ENCODE measurements at places on chromosomes 7 and 10. TPM values are rescaled to one million over a fixed set of nuclear protein-coding genes. Genes with fewer than 3 reads are reported as not detected.

Gene SLC18A3
- not detected for total RNA-seq

DNA sequence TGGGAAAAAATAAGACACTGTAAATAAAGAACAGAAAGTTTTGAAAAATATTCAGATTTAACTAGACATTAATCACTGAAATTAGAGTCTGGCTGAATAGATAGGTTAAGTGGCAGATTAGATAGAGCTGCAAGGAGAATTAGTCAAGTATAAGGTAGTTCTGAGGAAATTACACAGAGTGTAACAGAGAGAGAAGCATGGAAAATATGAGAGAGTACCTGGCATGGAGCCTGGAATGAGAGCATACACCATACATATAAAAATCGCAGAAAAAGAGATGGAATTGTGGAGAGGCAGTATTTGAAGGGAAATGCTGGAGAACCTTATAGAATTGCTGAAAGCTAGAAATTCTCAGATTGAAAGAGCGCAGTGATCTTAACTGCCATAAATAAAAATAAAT, 46.9 kb downstream of the ZNRF2 start:
- DNase-seq, result no peak
- H3K4me3 ChIP-seq, result no peak overlapping the region
- peaks cover 35% of the 10 kb centered on the region for H3K4me1 ChIP-seq
- H3K27ac ChIP-seq, result no peak overlapping the region
- H3K36me3 ChIP-seq, result no peaks in the 10 kb centered on the region
- no peaks in the 10 kb centered on the region for H3K27me3 ChIP-seq

Gene SLC26A3
- total RNA-seq, result not detected

Gene LYZL2
- not detected for total RNA-seq

Gene LRRN3
- not detected for total RNA-seq

Gene MOGAT3
- not detected for total RNA-seq

Gene ARPC1A
- 47.8 TPM for total RNA-seq
